ENCODE measurements at places on chromosomes 5 and 9.

DNA sequence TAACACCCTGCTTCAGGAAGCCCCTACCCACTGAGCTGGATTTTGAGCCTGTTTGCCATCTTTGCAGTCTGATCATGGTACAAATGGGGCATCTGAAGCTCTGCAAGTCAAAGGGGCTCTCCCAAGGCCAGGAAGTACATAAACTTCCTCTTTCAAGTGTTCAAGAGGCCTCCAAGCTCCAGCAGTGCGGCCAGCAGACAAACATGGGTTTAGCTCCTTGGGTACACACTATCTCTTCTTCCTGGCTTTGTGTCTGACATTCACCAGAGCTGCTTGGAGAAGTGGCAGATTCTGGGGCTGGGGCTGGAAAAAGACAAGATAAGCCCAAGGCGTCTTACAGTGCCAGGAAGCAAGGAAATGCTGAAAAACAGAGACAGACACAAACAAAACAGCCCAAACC is 34.1 kb downstream of the LAMC3 start:
- DNase-seq: no peak

DNA sequence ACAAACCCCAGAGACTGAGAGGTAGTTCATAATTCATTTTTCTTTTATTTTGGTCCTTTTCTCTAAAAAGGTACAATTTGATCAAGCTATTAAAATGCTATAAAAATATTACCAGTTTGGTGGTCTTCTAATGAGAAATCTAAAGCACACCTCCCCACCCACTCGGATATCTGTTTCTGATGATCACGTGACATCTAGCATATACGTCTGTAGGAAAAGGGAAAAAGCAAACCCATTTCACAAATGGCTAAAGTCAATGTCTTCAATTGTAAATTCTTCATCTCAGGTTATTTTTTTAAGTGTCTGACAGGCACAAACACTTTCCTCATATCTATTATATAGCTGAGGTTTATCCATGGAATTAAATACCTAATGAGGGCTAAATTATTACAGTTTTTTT is 18.9 kb downstream of the ZNF354A start:
- DNase-seq: no peak

GRCh38 chr5:177023303-177023664 is 788 bp downstream of the ZNF346 start:
- DNase-seq: no peak

- no peak for DNase-seq
Measured at GRCh38 chr9:117744369-117744768, 40.2 kb downstream of the TLR4 start.

DNA sequence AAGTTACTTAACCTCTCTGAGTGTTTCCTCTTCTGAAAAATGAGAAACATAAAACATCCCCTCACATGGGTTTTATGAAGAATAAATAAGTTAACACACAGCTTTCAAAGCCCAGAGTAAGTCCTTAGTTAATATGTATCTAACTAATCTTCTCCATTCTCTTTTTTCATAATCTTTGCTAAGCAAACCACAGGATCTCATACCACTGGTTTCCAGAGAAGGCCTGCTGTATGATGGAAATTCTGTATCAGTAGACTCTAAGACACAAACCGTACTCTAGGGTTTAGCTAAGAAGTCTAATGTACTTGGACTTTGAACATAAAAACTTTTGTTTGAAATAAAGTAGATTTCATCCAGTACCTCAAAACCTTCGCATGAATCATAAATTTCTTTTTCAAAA is 307.9 kb downstream of the SPOCK1 start:
- no peak for DNase-seq

DNA sequence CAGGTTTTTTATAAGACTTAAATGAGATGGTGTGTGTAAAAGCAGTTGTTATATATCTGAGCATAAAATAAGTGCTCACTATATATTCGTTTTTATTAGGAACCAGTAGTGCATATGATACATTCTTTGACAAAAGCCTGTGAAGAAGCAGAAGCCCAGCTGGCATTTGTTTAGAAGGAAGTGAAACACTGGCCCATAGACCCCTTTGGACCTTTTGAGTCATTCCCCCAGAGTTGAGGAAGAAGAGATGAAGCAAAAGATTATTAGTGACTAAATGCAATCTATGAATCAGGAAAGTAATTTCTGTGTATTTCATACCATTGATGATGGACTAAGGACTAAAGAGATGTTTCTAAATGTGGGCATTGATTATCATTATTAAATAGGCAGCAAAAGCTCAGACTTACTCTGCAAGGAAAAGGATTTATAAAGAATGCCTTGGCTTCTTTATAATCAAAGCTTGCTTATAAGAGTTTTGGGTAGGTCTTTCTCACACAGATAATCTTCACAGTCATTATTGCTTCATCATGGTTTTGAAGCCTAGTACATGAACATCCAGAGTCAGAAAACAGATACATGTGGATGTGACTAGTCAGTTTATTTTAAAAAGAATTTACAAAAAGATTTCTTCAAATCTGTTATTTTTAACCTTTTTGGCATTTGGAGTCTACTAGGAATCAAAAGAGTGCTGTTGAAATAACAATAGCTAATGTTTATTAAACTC is 16.9 kb upstream of the FER start:
- no peak for DNase-seq

- DNase-seq: no peak
Measured at GRCh38 chr9:121323449-121324151, 46.5 kb downstream of the STOM start.

- no peak for DNase-seq
Measured at GRCh38 chr9:37958154-37958553, 54.2 kb upstream of the SLC25A51 start.

GRCh38 chr5:32088214-32088613 is 85.9 kb downstream of the GOLPH3 start:
- no peak for DNase-seq

GRCh38 chr5:31825518-31826068 is 186.7 kb downstream of the PDZD2 start:
- peak; percentile 3 for DNase-seq

DNA sequence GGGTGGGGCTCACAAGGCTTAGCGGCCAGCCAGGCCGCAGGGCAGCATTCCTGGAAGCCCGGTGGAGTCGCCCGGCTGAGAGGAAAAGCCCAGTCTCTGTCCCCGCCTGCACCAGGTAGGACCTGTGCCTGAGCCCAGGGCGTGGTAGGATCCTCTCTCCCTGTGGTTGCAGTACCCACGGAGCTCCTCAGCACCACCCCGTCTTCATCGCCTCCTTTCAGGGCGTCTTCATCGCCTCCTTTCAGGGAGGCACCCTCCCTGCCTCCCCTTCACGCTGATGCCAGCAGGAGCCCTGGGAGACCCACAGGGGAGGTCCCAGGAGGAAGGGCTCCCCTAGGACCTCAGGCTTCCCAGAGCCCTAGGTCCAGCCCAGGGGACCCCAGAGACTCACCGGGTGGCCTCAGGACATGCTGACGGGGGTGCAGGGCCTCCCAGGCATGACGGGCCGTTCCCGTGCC is 53.3 kb upstream of the NOTCH1 start:
- no peak for DNase-seq

- no peak for DNase-seq
Measured at GRCh38 chr5:56329652-56330051, 96.5 kb upstream of the ANKRD55 start.

GRCh38 chr5:21574438-21574837 is 1278.7 kb downstream of the CDH12 start:
- DNase-seq: no peak

DNA sequence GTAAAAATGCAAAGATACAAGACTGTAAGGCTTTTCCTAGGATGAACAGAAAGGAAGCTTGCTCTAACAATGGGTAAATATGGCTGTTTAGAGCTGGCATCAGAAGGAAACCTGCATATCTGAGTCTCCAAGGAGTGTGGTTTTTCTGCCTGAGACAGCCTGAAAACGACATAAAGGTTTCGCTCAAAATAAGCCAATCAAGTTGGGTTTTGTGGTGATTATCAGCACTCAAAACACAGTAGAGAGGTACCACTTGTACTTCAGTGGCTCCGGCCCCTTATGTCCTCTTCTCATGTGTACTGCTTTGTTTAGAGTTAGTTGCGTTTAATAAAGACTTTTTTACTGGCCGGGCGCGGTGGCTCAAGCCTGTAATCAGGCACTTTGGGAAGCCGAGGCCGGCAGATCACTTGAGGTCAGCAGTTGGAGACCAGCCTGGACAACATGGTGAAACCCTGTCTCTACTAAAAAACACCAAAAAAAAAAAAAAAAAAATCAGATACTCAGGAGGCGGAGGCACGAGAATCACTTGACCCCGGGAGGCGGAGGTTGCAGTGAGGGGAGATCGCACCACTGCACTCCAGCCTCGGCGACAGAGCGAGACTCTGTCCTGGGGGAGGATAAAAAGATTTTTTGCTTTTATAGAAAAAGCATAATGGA is 39.4 kb downstream of the KLF9 start:
- DNase-seq: no peak

DNA sequence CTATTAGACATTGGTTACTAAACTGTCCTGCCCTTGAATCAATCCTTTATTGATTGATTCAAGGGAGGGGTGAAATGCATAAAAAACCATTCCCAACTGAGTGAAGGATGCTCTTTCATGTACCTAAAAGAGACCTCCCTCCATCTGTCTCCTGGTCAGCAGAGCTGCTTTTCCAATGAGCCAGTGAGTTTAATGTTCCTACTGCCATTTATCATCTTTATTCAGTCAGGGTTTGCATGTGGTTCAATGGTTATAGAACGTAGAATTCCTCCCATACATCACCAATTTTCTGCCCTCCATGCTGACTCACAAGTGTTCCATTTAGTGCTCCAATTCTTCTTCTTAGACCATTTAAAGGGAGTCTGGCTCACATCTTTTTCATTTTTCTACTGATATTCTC is 199.1 kb upstream of the PCSK5 start:
- DNase-seq: no peak

DNA sequence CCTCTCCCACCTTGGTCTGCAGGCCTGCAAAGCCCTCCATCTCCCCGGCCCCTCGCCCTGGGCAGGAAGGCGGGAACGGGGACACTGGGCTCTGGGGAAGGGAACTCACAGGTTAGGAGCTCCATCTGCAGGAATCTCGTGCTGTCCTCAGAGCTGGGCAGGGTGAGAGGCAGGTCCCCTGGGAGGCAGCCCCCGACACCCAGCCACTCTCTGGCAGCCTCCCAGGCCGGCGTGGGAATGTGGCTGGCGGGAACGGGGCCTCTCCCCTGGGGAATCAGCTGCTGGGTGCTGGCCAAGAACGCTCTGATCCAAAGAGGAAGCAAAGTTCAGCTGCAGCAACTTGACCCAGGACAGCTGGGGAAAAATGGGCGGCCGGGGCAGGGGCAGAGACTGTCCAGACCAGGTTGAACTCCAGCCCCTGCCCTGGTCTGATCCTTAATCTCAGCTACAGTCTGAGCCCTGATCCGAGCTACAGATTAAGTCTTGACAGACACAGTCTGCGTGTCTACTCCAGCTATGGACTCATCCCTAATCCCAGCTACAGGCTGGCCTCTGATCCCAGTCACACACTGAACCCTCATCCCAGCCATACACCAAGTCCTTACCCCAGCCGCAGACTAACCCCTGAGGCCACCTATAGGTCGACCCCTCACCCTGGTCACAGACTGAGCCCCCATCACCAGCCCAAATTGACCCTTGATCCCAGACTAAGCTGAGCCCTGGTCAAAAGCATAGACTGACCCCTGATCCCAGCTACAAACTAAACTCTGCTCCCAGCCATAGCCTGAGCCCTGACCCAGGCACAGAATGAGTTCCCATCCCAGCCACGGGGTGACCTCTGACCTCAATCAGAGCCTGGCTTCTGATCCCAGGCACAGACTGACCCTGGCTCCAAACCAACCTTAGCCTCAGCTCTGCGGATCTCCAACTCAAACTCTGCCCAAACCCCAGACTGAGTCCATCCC is 37.3 kb upstream of the EGFL7 start:
- DNase-seq: no peak

- DNase-seq: no peak
Measured at GRCh38 chr9:109314011-109314531, 6.8 kb downstream of the EPB41L4B start.

DNA sequence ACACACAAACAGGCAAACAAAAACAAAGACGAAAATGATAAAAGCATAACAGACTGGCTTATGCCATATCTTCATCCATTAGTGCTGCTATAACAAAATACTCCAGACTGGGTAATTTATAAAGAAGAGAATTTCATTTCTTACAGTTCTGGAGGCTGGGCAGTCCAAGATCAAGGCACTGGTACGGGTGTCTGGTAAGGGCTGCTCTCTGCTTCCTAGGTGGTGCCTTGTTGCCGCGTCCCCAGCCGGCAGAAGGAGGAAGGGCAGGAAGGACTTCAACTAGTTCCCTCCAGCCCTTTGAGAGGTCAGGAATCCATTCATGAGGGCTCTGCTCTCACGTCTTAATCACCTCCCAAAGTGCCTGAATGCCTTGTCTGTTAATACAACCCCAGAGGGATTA is 122.6 kb downstream of the BOD1 start:
- DNase-seq: no peak

GRCh38 chr9:124001458-124001799 is 10.1 kb upstream of the LHX2 start:
- no peak for DNase-seq

DNA sequence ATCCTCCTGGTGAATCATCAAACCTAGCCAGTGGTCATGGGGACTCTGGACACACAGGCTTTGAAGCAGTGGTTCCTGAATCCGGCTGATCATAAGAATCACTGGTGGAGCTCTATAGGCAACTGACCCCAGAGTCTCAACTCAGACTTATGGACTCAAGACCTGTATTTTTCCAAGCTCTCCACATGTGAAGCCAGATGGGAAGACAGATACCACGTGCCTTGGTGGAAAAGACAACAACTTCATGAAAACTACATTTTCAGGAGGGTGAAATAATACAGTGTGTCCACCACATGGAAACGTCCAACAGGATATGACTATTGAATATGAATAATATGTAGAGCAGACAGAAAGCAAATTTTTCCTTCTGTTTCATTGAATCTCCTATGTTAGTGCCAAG is 33.7 kb downstream of the GABRP start:
- DNase-seq: no peak

GRCh38 chr9:133238851-133239532 is 29.9 kb upstream of the OBP2B start:
- peak; percentile 34 for DNase-seq
